ENCODE measurements at places on chromosomes 1 and 21.

DNA sequence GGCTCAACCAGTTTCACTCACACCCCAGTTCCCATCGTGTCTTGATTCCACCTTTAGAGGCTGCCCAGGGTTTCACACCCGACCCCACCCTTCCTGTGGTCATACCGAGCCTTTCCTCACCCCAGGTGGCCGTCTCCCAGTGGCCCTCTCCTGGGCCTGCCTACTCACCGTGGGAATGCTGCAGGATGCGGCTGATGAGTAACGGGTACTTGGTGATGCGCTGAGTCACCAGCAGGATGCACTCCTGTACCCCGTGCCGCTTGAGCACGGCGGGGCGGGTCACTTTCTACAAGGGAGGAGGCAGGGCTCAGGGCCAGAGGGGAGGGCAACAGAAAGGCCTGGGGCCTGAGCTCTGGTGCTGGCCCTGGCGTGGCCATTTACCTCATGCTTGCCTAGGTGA lies 16.4 kb downstream of the ARHGEF2 start:
- H3K4me1 ChIP-seq = peaks cover 18% of the 10 kb centered on the region
- DNase-seq = no peak
- peak overlapping the region; percentile 83 for H3K27ac ChIP-seq
- H3K4me3 ChIP-seq = no peak overlapping the region

GRCh38 chr1:68166348-68166747 lies 66.0 kb downstream of the WLS start:
- no peak overlapping the region for H3K4me3 ChIP-seq
- H3K27ac ChIP-seq = no peak overlapping the region
- no peaks in the 10 kb centered on the region for H3K36me3 ChIP-seq
- DNase-seq = no peak

DNA sequence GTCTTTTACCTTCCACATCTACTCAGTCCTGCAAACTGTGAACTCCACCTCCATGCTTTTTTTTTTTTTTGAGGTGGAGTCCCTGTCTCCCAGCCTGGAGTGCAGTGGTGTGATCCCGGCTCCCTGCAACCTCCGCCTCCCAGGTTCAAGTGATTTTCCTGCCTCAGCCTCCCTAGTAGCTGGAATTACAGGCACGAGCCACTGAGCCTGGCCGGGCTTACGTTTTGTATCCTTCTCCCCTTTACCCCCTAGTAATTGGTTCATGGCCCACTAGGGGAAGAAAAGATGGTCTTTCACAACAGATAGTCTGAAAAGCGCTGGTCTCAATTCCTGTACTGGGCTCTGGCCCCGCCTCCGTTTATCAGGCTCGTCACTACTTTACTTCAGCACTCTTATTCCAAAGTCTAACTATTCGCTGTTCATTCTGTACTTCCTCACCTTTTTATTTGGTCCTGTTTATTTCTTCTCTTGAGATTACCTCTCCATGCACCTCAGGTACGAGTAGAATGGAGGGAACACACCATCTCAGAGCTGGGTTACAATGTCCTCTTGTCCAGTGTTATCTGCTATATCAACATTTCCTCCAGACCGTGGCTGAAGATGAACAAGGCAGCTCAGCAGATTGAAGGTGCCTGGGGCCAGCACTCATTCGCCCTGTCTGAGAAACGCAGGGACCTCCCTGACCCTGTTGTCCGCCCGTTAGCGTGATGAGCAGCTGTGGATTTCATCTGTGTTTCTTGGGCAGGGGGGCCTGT lies 16.2 kb downstream of the CNST start:
- no peak for DNase-seq
- H3K36me3 ChIP-seq = peaks cover 64% of the 10 kb centered on the region
- peaks cover 70% of the 10 kb centered on the region for H3K4me1 ChIP-seq
- H3K27ac ChIP-seq = no peak overlapping the region
- no peaks in the 10 kb centered on the region for H3K27me3 ChIP-seq

DNA sequence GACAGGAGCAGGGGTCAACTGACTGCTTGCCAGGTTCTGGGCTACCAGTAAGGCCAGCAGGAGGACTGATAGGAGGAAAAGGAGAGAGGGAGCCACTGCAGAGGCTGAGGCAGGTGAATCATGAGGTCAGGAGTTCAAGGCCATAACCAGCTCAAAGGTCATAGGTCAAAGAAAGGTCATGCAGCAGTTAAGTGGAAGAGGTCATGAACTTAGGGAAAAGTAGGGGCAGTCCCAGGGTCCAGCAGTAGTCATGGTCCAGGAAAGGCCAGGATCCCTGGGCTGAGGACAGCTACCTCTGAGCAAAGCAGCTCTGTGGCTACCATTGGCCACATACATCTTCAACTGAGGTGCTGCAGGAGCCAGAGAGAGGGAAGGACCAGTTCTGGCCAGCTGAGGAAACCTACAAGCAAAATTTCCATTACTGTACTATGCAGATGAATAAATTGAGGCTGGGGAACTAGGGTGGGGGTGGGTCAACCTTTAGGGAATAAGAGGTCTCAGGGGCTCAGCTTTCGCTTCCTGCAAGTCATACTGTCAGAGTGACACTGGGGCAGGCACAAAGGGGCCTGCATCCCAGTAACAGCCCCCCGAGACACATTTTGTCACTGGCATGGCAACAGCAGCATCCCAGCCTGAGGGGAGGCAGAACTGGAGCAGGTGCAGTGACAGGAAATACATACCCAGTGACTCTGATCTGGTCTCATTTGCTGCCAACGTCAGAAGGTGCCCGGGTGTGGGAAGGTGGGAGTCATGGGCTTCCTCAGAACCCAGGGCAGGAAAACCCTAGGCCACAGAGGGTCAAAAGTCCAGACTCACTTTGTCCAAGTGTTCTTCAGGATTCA lies 5.2 kb upstream of the INPP5B start:
- peak overlapping the region; percentile 33 for H3K27ac ChIP-seq
- H3K4me3 ChIP-seq = no peak overlapping the region
- DNase-seq = no peak
- no peaks in the 10 kb centered on the region for H3K27me3 ChIP-seq
- peaks cover 17% of the 10 kb centered on the region for H3K4me1 ChIP-seq
- peaks cover 14% of the 10 kb centered on the region for H3K36me3 ChIP-seq

GRCh38 chr21:15825700-15826099 lies 95.9 kb downstream of the USP25 start:
- no peak overlapping the region for H3K4me3 ChIP-seq
- no peak overlapping the region for H3K27ac ChIP-seq
- peaks cover 37% of the 10 kb centered on the region for H3K4me1 ChIP-seq
- peaks cover 64% of the 10 kb centered on the region for H3K36me3 ChIP-seq

- no peaks in the 10 kb centered on the region for H3K36me3 ChIP-seq
- no peak overlapping the region for H3K4me3 ChIP-seq
- no peak for DNase-seq
These were observed 7.5 kb downstream of the CR2 start for GRCh38 chr1:207461649-207462048.

GRCh38 chr1:167057241-167057688 lies 32.9 kb downstream of the GPA33 start:
- no peaks in the 10 kb centered on the region for H3K36me3 ChIP-seq
- no peak for DNase-seq
- H3K4me3 ChIP-seq = no peak overlapping the region
- peaks cover 8% of the 10 kb centered on the region for H3K4me1 ChIP-seq
